ENCODE measurements at places on chromosomes 1 and 21.

DNA sequence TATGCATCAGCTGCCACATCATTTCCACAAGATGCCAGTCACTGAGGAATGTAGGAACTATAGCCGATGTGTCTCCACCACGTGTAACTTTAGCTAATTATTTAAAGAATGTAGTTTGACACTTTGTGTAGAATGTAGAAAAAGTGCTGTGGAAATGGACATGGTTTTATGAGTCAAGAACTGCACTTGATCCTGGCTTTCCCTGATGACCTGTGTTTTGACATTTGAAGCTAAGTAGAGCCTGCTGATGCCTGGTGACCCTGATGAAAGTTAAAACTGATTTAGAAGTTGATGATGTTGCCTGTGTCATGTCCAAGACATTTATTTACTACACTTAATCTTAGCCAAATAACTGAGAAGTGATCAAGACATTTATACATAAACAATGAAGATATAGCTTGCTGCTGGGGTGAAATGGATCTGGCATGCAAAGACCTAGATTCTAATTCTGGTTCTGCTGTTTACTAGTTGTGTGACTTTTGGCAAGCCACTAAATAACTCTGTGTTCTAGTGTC is 4.4 kb upstream of the OSBPL9 start:
- DNase-seq = no peak

DNA sequence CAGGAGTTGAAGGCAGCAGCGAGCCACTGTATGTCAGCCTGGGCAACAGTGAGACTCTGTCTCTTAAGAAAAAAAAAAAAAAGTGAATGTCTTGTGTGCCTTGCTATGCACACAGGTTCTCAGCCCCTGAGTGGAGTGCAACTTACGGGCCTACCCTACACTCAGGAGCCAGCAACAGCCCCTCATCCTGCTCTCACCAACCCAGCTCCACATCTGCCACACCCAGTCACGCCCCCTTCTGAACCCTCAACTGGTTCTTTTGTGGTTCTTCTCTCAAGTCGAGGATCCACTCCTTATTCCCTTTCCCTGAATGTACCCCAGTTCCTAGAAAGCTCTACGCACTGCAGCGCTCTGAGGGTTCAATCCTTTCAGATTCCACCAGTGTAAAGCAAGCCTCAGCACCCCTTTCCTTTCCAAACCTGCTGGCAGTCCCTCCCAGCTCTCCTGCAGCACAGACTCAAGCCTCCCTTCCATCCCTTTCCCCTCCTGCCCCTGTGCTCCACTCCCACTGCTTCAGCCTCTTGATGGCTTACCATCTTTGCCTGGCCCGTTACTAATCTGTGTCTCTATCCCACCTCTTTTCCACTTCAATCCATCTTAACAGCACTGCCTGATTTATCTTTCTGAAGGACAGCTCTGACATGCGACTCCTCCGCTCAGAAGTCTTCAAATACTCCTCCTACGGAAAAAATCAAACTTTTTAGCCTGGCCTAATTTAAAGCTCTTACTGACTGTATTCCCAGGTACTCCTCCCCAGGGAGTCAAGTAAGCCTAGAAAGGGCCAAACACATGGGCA is 38.1 kb downstream of the GNB1 start:
- DNase-seq = no peak

DNA sequence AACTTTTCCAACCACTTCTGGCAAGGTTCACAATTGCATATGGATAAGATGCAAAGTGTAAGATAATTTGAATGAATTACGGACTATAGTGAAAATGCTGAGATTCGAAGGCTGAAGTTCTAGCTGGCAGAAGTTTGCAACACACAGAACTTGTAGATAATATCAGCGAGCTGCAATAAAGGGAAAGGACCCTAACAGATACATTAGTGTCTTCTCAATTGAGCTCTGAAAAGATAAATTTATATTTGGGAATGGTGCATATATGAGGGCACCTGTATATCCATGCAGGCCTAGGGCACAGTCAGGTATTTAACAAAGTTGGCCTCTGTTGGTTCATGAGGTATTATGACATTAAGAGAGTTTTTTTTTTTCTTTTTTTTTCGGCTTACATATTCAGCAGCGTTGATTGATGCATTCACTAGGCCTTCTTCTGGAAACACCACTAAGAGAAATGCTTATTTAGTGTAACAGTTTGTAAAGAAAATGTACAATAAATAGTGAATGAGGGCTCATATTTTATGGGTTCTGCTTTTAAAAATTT is 2.2 kb downstream of the NFIA start:
- no peak for DNase-seq

- DNase-seq = no peak
Observed at GRCh38 chr1:155984341-155984740, 6.0 kb upstream of the ARHGEF2 start.
